ENCODE measurements at places on chromosomes 3 and 15.
A peak's percentile ranks its signal among the peaks of the same experiment; 100 is the strongest.

DNA sequence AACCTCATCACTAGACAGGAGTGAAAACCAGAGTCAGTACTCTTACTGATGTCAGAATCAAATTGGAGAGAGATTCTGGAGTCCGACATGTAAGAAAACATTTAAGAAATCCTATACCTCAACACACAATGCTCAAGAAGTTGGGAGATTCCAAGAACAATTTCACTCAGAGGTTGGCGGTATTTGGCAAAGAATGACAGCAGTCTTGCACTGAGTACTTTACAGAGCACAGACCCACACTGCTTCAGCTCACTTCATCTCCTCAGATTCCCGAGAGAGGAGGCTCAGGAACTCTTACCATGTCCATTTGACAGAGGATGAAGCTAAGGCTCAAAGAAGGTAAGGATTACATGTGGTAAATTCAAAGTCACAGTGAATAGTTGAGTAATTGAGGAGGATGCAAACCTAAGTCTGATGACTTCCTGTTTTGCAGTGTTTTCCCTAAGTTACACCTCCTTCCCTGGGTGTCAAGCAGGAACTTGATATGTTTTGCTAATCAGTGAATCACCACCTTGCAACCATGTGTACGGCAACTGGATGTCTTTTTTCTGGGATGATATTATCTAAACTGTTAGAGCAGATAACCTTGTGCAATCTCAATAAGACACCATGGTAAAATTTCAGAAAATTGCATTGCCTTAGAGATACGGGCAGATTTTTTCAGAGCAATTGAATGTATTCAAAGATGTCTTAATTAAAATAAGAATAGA lies 61.3 kb upstream of the MME start:
- no peak for DNase-seq

DNA sequence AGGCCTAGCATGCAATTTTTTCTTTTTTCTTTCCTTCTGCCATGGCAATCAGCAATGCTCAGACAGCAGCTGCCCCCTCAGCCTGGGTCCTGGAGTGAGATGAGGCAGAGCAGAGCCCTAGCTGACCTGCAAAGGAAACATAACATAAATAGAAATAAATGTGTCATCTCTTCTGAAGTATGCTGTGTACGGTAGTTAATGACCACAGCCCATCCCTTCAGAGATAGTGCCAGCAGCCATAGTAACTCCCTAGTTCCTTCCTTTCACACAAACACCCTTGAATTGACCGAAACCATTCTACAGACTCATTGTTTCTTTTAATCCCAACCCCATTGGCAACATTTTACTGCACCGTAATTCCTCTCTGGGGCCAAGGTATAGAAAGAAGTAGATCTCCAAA lies 8.4 kb upstream of the CD47 start:
- no peak for DNase-seq

DNA sequence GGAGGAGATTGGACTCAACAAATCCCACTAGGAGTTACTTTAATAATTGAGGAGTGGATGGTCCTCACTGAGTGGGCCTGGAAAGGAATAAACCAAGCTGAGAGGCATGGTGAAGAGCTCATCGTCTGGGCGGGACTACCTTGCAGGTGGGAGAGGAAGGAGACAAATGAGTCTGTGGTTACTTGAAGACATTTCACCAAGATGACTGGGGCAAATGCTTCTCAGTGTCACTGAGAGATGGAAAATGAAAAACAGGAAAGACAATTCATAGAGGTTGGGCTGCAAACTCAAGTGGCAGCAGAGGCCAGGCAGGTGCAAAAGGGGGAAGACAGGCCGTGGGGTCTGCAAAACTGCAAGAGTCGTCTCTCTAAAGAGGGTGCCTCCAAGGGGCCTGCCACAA lies 1.5 kb upstream of the ARHGAP31 start:
- DNase-seq: peak; percentile 25

DNA sequence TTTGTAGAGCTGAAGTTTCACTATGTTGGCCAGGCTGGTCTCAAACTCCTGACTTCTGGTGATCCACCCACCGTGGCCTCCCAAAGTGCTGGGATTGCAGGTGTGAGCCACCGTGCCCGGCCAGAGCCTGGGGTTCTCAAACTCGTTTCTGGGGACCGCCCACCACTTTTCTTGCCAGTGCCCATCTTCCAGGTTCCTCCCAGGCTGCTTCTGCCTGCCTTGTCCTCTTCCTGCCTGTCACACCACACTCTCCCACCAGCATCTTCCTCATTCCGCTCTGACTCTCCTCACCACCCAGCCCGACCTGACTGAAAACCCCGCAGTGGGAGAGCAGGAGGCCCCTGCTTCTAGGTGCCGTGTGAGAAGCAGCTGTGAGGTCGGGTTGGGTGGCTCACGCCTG lies 3.1 kb upstream of the DYNLT2B start:
- no peak for DNase-seq

DNA sequence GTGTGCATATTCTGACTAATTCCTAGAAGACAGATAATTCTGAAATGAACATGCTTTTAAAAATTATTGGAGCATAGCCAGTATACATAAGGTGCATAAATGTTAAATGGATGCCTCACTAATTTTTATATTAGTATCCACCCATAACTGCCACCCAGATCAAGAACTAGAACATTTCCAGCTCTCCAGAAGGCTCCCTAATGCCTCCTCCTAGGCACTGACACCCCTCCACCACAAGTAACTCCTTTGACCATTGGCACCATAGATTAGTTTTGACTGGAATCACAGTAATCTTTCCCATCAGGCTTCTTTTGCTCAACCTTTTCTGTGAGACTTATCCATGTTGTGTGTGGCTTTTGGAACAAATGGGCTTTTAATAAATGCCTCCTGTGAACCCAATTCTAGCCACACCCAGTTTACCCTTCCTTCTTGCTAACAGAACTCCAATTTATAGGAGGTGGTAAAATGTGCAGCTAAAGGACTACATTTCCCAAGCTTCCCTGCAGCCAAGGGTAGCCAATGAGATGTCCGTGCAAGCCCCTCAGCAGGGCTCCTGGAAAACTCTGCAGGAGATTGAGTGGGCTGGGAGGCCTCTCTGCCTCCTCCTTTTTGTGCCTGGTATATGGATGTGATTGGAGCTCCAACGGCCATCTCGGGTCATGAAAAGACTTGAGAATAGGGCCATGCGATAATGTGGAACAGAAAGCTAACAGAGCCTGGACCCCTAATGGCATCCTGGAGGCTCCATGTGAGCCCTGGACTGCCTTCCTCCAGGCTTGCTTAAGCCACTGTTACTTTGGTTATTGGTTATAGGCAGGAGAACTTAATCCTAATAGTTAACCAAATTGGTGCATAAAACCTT lies 322.6 kb upstream of the TLE3 start:
- DNase-seq: no peak

DNA sequence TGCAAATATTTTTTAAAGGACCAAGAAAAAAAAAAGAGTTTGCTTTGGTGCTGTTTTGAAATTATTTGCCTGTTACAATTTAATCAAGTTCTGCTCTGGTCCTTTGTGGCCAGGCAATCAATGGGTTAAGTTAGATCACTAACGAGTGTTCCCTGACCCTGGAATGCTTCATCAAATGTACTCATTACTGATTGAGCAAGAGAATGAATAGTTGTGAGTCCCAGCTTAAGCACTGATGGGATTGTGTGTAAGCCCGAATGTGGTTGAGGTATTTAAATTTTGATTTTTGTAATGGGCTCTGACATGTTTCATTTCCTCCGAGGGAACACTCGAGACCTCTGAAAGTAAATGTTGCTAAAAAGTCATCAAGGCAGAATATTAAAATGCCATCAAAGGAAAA lies 699.1 kb downstream of the MCTP2 start:
- no peak for DNase-seq

- DNase-seq: no peak
Observed at GRCh38 chr3:157404381-157404780, 32.3 kb upstream of the PTX3 start.

GRCh38 chr3:195907934-195908693 lies at the start of gene TNK2:
Gene TNK2, minus strand, starts transcription at chr3:195908551. Its CDS starts 19,963 bp downstream, at chr3:195888588.
- DNase-seq: no peak

GRCh38 chr3:160368804-160369203 lies 30.2 kb downstream of the IFT80 start:
- no peak for DNase-seq

- DNase-seq: no peak
Observed at GRCh38 chr15:61511756-61512155, 282.7 kb upstream of the RORA start.

- DNase-seq: no peak
Observed at GRCh38 chr15:72825829-72826228, 42.3 kb upstream of the ADPGK start.

- DNase-seq: no peak
Observed at GRCh38 chr15:40511093-40511471, 40.3 kb downstream of the CHST14 start.

DNA sequence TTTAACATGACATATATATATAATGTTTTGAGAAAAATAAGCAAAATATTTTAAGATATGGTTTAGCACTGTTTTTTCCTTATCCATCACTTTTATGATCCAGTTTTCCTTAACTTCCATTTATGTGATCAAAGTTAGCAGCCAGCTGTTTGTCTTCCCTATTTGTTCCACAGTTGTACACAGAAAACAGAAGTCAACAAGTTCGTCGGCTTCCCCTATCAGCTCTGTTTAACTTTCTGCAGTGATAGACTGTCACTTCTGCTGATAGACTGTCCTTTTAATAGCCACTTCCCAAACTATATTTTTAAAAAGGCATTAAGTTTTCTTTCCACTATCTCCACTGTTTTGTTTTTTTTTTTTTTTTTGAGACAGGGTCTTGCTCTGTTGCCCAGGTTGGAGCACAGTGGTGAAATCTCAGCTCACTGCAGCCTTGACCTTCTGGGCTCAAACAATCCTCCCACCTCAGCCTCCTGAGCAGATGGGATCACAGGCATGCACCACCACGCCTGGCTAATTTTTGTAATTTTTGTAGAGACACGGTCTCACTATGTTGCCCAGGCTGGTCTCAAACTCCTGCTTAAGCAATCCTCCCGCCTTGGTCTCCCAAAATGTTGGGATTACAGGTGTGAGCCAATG lies 7.2 kb downstream of the FSD2 start:
- no peak for DNase-seq

DNA sequence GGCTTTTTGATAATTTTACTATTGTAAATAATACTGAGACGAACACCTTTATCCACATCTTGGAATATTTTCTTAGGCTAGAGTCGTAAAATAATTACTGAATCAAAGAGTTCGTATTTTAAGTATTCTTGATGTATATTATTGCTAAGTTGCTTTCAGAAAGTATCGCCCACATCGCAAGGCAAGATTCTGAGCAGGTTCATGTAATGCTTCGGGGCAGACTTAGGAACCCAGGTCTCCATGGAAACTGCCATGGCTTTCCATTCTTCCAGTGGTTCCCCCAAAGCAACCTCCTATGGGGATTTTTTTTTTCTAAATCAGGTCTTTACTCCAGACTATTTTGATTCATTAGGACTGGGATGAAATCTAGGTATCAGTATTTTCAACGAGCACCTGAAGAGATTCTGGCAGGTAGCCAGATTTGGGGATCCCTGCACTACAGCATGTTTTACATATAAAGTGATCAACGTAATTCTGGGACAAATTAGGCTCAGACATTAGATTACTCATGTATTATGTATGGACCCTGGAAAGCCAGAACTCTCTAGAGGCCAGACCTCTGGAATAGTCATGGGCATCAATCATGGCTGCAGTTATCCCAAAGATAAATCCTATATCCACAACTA lies 86.5 kb downstream of the B3GNT5 start:
- no peak for DNase-seq

DNA sequence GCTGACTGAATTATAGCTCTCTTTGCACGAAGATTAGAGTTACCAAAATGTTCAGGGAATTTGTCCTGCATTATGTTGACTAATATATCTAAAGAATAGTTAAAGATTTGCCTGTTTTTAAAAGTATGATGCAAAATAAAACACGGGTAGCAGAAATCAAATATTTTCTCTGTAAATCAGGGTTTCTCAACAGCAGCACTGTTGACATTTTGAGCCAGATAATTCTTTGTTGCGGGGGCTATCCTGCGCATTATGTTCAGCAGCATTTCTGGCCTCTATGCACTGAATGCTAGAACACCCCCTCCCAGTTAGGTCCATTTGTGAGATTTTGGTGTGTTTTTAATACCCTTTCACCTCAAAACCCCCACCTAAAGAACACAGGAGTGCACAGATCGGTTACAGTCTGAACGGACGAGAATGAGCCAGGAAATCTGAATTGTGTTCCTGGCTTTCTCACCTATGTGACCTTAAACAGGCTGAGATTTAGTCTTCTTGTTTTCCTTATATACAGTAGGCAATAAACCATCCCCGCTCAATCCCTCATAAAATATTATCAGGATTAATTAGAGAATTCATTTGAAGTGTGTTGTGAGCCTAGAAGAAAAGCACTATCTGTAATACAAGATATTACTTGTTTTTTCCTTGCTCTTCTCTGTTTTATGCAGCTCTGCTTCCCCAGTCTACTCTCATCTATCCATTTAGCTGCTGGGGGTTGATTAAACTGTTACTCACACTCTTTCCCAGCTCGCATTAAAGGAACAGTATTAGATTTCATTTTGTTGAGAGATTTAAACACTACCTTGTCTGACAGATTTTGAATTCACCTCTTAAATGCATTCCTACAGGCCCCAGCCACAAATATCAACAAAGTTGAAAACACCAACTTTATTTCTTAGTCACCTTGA lies 247.5 kb upstream of the GOLIM4 start:
- DNase-seq: no peak

- no peak for DNase-seq
Observed at GRCh38 chr15:41775651-41776050, 1.4 kb downstream of the MAPKBP1 start.

GRCh38 chr15:83793069-83793468 lies 139.1 kb downstream of the ADAMTSL3 start:
- DNase-seq: no peak

DNA sequence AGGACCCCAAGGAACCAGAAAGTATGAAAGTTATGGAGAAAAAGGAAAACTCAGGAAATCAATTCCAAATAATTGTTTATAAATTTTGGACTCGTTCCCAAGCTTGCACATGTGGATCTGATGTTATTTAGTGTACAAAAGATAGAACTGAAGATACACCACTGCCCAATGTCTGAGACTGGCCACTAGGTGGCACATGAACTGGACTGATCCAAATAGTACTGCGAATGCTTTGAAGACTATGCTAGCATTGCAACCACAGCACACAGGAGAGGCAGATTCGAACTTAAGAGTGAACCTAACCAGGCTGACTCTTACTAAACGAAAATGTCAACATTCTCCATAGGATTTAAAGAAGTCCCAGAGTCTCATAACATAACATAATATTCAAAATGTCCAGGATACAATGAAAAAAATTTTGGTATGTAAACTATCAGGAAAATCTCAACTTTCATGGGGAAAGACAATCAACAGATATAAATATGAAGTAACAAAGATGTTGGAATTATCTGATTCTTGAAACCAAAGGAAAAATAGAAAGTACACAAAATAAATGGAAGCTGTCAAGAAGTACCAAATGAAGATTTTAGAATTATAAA lies 596.7 kb downstream of the FGF12 start:
- DNase-seq: no peak

DNA sequence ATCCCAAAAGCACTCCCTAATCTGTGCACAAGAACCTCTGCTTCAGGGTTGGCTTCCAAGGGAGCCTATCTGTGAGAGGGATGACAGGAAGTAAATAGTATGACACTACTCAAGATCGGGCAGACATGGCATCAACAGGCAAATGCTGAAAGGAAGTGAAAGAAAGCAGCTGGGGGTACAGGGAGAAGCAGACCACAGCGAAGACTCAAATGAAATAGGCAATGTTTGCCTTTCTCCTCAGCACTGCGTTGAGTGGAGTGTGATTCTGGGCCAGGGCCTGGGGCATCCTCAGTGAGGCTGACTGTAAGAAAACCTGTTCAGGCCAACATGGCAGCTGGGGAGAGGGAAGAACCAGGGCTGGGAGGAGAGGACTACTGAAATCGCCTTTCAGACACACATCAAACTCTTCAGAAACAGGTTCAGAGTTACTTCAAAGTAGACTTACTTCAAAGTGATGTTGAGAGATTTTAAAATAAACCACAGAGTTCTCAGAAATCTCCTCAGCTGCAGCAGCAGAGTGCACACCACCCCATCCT lies 96.6 kb downstream of the SLC9A9 start:
- DNase-seq: no peak
